ENCODE measurements at places on chromosomes 11 and 22.

DNA sequence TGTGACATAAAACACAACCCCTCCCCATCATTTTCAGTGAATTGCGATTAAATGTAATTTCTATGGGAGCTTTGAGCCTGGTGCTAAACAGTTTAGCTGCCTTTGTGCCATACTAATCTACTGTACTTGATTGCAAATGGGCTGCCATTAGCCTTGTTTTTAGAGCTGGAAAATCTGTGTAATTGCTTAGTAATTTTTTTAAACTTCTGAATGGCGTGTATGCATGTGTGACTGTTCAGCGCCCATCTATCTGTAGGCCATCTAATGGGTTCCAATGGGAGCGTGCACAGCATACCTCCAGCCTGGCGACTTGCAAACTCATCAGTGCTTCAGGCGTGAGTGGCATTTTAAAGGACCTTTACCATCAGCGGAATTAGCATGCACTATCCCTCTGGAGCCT lies 142.7 kb upstream of the KIRREL3 start:
- DNase-seq: no peak

- no peak for DNase-seq
Measured at GRCh38 chr22:28249402-28249801, 330.3 kb upstream of the PITPNB start.

DNA sequence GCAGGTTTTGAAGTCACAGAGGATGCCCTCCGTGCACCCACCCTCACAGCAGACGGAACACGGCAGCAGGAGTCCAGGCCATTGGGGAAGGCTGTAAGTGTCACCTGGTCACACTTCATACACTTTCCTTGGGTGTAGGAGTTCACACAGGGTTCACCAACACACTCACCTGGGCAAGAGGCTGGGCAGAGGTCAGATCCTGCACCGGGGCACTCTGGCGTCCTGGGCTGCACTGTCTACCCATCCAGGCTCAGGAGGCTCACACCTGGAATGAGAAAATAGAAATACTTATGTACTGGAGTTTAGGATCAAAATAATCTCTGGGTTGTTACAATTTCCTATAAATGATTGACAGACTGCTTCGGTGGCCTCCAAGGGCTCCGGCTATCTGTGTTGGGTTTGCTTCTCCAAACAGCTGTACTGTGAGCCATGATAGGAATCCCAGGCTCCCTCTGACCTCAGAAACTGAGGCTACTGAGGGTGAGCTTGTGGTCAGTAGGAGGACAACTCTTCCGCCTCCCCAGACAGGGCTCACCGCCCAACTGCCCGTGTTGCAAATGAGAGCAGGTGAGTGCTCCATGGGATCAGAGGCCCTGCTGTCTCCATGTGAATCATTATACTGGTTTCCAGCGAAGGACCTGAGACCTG lies 20.1 kb upstream of the CARS1 start:
- DNase-seq: no peak

DNA sequence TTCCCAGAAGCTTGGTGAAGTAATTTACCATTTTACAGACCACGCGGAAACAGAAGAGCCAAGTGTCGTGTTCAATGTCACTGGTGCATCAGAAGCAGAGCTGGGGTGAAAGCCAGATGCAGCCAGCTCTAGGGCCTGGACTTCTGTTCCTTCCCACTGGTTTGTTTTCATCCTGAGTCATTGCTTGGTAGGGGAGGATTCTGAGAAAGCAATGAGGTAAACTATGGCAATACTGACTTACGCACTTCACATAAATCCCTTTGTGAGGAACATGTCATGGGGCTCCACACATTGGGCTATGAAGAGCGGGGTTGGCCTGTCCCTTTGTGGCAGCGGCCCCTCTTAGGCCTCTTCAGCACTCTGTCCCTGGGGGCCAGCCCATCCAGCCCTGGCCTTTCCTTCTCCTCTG lies 52.4 kb upstream of the RBFOX2 start:
- DNase-seq: no peak

DNA sequence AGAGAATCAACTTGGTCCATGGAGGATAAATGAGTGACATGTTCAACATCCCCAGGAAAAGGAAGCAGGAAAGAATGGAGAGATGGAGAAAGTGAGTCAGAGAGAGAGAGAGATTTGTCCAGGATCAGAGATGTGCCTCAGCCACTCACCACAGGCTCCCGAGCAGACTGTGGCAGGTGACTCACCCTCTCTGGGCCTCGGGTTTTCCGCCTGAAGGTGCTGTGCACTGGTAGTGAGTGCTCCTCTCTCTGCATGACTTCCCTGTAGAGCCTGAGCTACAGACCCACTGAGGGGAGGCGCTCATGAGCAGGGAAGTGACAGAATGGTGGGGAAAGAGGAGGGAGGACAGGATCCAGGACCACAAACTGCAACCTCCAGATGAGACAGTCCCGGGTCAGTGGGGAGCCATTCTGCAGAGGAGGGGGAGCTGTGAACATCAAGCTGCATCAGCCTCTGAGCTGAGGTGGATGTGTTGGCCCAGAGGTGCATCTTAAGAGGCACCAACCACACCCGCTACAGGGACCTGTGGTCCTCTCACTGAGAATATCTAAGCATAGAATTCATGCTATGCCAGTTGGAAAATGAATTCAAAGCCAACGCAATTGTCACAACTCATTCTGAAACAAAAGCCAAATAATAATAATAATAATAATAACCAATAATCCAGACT lies 433.4 kb downstream of the BRD1 start:
- DNase-seq: no peak
